ENCODE measurements at places on chromosomes 16 and 17.

- DNase-seq = no peak
- H3K4me1 ChIP-seq = no peaks in the 10 kb centered on the region
- no peak overlapping the region for H3K4me3 ChIP-seq
- no peaks in the 10 kb centered on the region for H3K27me3 ChIP-seq
These were observed 88.1 kb downstream of the AMFR start for GRCh38 chr16:56337131-56337857.

DNA sequence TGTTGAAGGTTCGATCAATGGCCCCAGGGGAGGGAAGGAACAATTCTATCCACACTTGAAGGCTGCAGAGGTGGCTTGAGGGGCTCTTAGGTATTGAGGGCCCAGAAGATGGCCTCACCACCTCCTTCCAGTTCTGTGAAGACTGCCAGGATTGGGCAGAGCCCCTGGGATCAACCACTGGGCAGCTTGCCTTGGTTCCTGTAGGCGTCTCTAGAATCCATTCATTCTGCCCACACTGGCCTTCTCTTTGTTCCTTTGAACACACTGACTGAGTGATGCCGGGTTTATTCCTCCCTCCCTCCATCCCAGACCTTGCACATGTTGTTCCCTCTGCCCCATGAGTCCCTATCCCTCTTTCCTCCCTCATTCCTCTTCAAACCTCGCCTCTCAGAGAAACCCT is 50.5 kb downstream of the SYT17 start:
- no peak for DNase-seq

- no peak overlapping the region for H3K4me3 ChIP-seq
- no peak for DNase-seq
- H3K36me3 ChIP-seq = no peaks in the 10 kb centered on the region
These were observed 20.2 kb downstream of the CHCT1 start for GRCh38 chr17:60442271-60443173.

DNA sequence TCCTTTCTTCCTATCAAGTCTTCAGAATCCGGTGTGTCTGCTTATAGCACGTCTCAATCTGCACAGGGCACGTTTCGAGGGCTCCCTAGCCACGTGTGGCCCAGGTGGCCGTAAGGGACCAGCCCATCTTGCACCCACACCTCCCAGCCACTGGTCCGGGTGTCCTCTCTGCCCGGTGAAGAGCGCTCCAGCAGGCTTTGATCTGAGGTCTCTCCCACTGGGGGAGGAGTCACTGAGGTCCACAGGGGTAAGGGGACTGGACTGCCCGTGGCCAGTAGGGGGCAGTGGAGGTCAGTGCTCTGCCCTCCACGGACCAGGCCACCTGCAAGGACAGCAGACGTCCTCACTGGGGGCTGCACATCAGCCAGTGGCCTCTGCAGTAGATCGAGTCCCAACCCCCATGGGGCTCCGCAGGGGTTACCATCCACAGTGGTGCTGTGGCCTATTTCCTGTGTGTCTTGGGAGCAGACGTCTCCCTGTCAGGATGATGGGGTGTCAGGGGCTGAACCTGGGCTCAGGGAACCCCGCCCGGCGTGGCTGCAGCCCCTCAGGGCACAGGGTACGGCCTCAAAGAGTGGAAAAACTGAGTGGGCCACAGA is 204.1 kb upstream of the CIBAR2 start:
- no peak overlapping the region for H3K4me3 ChIP-seq
- peaks cover 21% of the 10 kb centered on the region for H3K4me1 ChIP-seq
- DNase-seq = peak; percentile 36
- H3K27me3 ChIP-seq = no peaks in the 10 kb centered on the region
- H3K36me3 ChIP-seq = no peaks in the 10 kb centered on the region

DNA sequence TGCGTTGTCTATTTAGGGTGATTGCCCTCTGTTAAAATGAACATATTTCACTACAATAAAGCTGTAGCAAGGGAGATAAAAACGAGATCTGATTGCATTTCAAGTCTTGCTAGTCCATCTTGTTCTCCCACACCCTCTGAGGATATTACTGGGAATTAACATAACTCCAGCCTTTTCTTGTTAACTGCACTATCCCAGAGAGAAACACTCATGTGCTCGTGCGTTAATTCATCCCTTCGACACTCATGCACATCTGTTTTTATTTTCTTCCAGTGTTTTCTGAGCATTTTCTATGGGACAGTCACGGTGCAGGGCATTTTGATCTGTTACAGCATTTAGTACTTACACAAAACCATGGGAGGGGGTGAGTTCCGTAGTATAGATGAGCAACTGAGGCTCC is 202.1 kb downstream of the CYLD start:
- no peaks in the 10 kb centered on the region for H3K27me3 ChIP-seq
- no peak overlapping the region for H3K4me3 ChIP-seq
- DNase-seq = no peak
- H3K27ac ChIP-seq = no peak overlapping the region
- no peaks in the 10 kb centered on the region for H3K4me1 ChIP-seq
- H3K36me3 ChIP-seq = no peaks in the 10 kb centered on the region

Data from naive B cell (primary cell).